Astrocyte (in vitro differentiated cells and primary cell): ENCODE measurements at places on chromosomes 16 and 17. TPM values are rescaled to one million over a fixed set of nuclear protein-coding genes. Genes with fewer than 3 reads are reported as not detected.

Gene TNFRSF17
- not detected in 2 replicates for total RNA-seq

GRCh38 chr16:20814784-20815183 lies 8.5 kb downstream of the REXO5 start:
- peak; percentile 59 for DNase-seq
- H3K27me3 ChIP-seq = no peaks in the 10 kb centered on the region
- H3K4me3 ChIP-seq = no peak overlapping the region
- no peak overlapping the region for H3K27ac ChIP-seq
- peaks cover 6% of the 10 kb centered on the region for H3K4me1 ChIP-seq

- peaks cover 48% of the 10 kb centered on the region for H3K4me1 ChIP-seq
- no peaks in the 10 kb centered on the region for H3K27me3 ChIP-seq
- no peaks in the 10 kb centered on the region for H3K36me3 ChIP-seq
- peak; percentile 83 for DNase-seq
- H3K27ac ChIP-seq = peak overlapping the region; percentile 100
These were observed 56.9 kb downstream of the VMP1 start for GRCh38 chr17:59764292-59764741.

DNA sequence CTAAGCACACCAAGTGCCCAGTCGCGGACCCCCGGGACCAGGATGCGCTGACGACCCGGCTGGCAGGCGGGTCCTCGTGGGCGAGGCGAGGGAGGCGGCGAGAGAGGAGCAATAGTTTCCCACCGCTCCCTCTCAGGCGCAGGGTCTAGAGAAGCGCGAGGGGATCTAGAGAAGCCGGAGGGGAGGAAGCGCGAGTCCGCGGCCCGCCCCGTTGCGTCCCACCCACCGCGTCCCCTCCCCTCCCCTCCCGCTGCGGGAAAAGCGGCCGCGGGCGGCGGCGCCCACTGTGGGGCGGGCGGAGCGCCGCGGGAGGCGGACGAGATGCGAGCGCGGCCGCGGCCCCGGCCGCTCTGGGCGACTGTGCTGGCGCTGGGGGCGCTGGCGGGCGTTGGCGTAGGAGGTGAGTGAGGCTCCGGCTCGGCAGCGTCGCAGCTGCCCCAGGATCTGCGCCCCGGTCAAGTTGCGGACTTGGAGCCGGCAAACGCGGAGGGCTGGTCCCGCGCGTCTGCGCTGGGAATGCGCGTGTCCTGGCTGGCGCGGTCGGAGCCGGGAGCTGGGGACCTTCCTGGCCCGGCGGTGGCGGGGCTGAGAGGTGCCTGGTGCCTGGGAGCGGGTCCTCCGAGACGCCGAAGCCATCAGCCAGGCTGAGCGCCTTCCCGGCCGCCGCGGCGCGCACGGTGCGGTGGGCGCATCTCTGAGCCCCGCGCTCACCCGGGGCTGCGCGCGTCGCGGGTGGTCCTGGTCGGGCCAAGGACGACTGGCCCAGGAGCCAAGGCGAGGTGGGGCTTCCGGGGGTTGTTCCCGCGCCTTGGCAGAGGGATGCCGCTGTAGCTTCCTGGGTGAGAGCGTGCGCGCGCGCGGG lies at the start of gene ITGB3:
Gene ITGB3, plus strand, starts transcription at position 287 of the 862 bp plus-strand sequence. Its CDS starts 35 bp downstream, at position 322.
- H3K27ac ChIP-seq = peak within 1 kb of the TSS; percentile 43
- H3K27me3 ChIP-seq = no peaks in the 10 kb centered on the region
- H3K36me3 ChIP-seq = no peaks in the 10 kb centered on the region
- peak within 1 kb of the TSS; percentile 68 for H3K4me3 ChIP-seq

DNA sequence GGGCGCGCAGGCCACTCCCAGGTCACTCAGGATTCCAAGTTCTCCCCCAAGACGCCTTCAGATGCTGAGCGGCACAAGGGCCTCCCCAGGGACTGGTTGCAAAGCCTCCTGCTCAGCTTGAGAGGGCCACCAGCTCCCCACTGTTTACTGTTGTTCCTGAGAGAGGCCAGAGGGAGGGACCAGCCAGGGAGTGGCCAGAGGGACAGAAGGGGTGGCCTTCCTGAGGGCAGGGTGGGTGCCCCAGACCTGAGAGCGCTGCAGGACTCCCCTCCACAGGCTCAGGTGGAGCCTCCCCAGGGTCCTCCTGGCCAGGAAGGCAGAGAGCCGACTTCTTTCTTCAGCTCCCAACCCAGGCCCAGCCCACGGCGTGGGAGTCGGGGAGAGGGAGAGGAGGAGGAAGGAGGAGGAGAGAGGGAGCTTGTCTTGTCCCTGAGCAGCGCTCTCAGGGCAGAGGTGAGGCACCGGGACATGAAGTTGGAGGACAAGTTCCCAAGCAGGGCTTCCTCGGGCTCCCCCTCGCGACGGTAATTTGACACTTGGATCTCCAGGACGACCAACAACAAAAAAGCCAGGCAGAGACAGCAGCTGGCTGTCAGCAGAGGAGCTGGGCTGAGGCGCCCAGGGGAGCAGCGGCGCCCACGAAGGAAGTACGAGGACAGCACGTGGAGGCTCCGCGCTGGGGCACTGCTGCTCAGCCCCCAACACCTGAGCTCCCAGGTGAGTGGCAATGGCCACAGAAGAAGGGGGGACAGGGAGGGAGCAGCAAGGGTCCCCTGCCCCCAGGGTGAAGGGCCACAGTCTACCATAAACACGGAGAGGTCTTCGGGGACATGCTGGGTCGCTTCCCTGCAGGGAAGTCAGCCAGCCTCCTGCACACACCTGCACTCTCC lies 497 bp downstream of the SMIM5 start:
- no peak overlapping the region for H3K4me3 ChIP-seq
- no peaks in the 10 kb centered on the region for H3K27me3 ChIP-seq
- H3K4me1 ChIP-seq = peaks cover 13% of the 10 kb centered on the region
- H3K36me3 ChIP-seq = no peaks in the 10 kb centered on the region
- H3K27ac ChIP-seq = peak overlapping the region; percentile 55
